Natural killer cell (primary cell): ENCODE measurements at places on chromosomes 11 and 22.

- DNase-seq: no peak
Measured at GRCh38 chr22:38273135-38273826, 471 bp upstream of the TMEM184B start.

- DNase-seq: no peak
Measured at GRCh38 chr11:122779047-122779629, 59.2 kb upstream of the CRTAM start.

DNA sequence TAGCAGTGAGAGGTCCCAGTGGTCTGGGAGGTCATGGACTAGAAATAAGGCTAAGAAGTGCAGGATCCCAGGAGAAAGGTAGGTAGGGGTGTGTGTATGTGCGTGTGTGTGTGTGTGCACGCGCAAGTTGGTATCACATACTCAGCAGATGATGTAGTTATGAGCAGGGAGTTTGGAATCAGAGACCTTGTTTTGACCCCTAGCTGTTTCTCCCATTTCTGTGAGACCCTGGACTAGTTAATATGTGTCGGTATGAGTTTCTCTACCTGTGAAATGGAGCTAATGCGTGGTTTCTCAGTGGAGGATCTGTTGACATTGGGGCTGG is 1.3 kb downstream of the SERPING1 start:
- DNase-seq: no peak

GRCh38 chr22:49321477-49322055 is 506.1 kb downstream of the BRD1 start:
- DNase-seq: no peak

GRCh38 chr11:134532131-134532920 is 120.3 kb upstream of the B3GAT1 start:
- DNase-seq: no peak
